ENCODE measurements at places on chromosomes 3 and 15. TPM values are rescaled to one million over a fixed set of nuclear protein-coding genes. Genes with fewer than 3 reads are reported as not detected.

TM4SF1 gene
- not detected for polyA plus RNA-seq

IMPG2 gene
- 0.05 TPM for polyA plus RNA-seq

LRRK1 gene
- polyA plus RNA-seq, result 13.2 TPM

ENTPD3 gene
- 0.21 TPM for polyA plus RNA-seq

C2CD4A gene
- not detected for polyA plus RNA-seq

AHSG gene
- polyA plus RNA-seq, result not detected

SIDT1 gene
- 47.5 TPM for polyA plus RNA-seq

SLC9C1 gene
- not detected for polyA plus RNA-seq

UBAP1L gene
- polyA plus RNA-seq, result 0.26 TPM

HIGD2B gene
- polyA plus RNA-seq, result not detected
